CD14-positive monocyte (primary cell): ENCODE measurements at places on chromosomes 2 and 18.

DNA sequence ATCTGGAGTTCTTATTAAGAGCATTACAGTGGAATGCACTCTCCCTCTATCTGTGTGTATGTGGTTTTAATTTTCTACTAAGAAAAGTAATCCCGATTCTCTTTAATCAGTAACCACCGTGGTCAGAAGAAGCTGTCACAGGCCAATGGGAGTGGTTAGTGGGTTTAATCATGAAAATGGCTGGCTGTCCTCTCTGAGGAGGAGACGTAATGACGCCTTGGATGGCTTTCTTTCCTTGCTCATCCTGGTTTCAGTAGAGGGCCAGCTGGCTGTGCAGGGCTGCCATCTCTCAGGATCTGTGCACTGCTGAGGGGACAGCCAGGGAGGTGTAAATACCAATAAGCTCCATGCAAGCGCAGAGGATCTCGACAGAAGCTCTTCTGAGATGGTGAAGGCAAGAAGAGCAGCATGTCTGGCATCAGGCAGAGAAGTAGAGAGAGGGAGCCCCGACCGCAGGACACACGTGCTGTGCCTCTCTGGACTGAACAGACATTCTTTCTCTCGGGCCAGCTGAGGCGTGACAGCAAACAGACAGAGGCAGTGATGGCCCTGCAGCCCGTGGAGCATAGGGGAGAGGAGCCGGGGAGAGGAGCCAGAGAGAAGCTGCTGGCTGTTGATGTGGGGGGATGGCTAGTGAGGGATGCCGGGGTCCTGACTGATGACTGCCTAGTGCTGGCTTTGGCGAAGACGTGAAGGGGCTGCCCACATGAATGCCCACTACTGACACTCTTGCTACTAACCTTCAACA lies 65.1 kb upstream of the DAPL1 start:
- DNase-seq, result no peak

DNA sequence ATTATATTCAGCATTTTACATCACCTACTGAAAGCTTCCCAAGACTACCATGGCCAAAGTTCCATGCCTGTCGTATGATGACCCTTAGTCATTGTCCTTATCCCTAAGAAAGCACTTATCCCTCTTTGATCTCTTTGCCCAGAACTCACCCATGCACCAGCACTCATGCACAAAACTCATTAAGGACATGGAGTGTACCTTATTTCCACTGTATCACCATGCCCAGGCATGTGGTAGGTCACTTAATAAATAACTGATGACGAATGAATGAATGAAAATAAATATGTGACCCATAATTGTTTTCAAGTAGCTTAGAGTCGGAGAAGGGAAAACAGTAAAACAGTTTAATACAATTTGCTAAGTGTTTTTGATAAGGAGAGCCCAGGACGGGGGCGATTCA lies 220.1 kb downstream of the IKZF2 start:
- DNase-seq, result no peak

DNA sequence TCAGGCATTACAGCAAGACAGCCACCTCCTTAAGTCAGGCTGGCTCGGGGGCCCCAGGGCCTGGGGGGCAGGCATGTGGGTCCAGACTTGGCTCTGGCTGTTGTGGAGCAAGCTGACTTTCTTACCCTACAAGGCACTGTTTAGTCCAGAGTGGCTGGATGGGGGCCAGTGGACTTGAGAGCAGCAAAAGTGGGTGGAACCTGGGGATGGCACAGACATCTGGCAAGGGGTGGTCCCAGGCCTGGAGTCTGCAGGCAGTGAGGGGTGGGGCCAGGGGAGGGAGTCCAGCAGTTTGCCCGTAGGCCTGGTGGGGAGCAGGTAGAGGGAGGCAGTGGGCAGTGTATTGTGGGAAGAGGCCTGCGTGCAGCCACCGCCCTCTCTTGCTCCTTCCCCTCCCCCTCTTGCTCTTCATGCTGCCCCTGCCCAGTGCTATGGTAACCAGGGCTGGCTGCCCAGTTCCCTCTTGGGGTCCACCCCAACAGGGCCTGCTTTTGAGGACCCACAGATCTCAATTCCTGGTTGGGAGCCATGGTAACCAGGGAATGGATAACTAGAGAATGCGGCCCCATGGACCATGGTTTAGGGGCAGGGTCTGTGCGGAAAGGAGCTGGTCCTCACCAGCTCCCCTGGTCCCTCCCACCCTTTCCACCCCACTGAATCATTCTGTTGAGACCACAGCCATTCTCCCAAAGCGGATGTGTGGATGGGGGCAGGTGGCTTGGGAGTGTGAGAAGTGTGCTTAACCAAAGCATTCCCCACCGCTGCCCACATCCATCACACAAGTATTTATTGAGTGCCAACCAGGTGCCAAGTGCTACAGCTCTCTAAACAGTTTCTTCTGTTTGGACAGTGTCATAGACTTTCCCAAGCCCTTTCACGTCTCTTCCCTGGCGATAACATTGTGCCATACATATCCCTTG lies 19.3 kb downstream of the SPEG start:
- no peak for DNase-seq

- DNase-seq, result no peak
Measured at GRCh38 chr18:60775978-60776377, 403.4 kb upstream of the MC4R start.

GRCh38 chr2:156589381-156590079 lies 153.4 kb downstream of the GPD2 start:
- DNase-seq, result peak; percentile 3

DNA sequence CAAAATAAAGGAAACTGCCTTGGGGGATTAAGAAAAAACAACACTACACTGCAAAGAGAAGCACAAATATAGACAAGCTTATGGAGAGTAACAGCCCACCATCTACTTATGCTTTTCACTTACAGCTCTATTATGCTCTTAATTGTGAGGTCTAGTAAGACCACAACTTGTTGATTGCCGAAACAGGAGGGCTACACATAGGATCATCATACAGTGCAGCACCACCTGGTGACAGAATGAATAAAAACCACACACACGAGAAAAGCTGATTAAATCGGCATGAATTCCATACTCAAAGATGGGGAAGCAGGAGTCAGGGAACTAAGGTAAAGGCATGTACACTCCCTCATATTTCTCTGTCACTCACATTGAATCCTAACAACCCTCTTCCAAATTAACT lies 259.2 kb downstream of the IKZF2 start:
- no peak for DNase-seq

GRCh38 chr18:73739098-73739497 lies 408.5 kb downstream of the FBXO15 start:
- no peak for DNase-seq

DNA sequence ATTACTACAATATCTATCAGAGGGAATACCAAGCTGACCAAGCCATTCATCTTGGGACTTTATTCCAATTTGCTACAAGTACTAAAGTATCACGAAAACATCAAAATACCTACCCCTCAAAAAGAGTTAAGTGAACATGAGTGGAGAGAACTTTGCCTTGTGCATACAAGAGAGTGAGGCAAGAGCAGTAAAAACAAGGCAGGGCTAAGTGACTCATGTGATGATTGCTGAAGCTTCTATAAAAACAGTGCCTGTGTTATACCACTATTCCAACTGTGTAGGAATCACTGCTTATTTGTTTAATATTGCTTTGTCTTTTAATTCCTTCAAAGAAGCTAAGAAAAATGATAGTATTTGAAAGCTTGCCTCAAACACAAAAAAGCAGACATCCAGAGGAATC lies 61.2 kb downstream of the FARSB start:
- no peak for DNase-seq

GRCh38 chr2:36421379-36421778 lies 65.8 kb downstream of the CRIM1 start:
- no peak for DNase-seq

- no peak for DNase-seq
Measured at GRCh38 chr2:149871091-149871885, 283.7 kb upstream of the MMADHC start.

GRCh38 chr2:239294571-239295054 lies 106.2 kb downstream of the HDAC4 start:
- DNase-seq, result no peak
